ENCODE measurements at places on chromosomes 1 and 21.

DNA sequence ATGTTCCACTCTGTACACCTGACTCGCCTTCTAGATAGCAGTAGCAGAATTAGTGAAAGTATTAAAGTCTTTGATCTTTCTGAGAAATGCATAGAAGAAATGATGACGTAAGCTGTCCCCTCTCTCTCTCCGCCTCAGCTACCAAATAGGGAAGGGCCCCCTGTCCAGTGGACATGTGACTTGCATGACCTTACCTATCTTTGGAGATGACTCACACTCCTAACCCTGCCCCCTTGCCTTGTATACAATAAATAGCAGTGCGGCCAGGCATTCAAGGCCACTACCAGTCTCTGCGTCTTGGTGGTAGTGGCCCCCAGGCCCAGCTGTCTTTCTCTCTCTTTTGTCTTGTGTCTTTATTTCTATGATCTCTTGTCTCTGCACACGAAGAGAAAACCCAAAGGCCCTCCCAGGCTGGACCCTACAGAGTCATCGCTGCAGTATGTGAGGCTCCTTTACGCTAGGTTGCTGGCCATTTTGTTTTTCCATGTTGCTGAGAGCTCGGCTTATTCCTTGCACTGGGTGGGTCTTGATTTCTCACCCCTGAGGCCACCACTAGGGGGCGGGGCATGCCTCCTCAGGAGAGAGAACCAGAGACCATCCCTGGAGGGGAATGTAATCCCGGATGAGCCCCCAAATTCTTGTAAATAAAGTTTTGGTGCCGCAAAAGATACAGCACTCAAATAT is 16.0 kb upstream of the ZBTB8B start:
- DNase-seq = no peak

DNA sequence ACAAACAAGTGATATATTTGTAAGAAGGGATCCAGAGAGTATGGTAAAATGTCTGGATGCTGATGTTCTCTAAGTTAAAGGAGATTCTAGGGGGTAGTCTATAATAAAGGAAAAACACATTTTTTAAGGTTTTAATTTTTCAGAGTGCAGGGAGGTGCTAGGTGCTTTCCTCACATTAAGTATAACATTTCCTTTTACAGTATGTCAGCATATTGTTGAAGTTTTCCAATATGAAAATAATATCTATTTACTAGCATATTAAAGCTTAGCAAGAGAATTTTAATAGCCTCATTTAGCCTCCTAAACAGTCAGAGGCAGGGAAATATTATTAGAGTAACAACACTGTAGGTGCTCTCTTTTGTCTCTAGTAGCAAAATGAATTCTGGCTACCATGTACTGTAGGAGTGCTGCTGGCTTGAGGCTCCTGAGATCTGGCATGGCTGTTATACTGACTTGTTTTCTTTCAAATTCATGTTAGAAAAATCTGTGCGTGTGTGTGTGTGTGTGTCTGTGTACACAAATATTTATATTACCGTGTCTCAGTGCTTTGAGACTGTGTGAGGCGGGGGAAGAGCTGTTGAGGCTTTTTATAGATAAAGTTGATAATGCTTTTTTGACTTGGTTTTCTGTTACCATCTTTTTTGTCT is 71.0 kb downstream of the POU2F1 start:
- no peak for DNase-seq

DNA sequence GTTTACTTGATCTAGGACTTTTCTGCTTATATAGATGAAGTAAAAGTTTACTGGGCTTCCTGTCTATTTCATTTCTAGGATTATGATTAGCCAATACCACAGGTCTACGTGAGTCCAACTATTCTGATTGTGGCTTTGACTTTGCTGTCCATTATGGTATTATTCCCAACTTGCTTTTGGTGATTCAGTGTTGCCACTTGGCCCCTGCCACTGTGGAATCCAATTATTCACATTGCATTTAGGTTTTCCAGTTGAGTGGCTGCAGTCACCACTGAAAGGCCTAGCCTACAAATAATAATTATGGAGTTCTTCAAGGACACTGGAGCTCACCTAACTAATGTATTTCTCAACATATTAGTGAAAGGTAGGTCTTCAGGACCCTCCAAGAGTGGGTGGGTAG is 574.3 kb upstream of the USP24 start:
- DNase-seq = no peak

DNA sequence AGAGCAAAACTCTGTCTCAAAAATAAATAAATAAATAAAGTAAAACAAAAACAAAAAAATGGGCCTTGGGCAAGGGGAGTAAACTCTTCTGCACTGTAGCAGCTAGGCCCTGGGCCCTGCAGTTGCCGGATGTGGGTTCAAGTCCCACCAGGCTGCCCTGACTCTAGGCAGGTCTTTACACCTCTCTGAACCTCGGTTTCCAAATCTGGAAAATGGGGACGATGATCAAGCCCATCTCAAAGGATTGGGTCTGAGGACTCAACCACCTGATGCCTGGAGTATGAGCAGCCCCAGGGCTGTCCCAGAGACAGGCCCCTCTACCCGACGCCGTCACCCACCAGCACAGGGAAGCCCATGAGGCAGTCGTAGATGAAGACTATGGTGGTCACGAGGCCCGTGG is 7.5 kb downstream of the GPR153 start:
- no peak for DNase-seq

DNA sequence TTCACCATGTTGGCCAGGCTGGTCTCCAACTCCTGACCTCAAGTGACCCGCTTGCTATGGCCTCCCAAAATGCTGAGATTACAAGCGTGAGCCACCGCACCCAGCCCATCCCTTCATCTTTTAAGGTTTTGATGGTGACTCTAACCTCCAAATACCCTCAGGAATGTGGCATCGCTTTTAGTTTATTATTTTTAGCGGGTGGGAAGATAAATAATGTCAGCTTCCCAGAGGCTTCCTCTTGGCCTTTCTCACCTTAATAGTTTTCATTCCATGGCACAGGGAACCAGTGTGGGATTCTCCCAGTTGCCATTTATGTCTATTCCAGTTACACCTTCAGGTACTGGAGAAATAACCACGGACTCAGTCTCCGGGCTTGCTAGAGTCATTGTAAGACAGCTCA is 92.1 kb upstream of the LRRN2 start:
- DNase-seq = no peak

GRCh38 chr1:203675596-203676347 is 49.1 kb downstream of the ATP2B4 start:
- no peak for DNase-seq

DNA sequence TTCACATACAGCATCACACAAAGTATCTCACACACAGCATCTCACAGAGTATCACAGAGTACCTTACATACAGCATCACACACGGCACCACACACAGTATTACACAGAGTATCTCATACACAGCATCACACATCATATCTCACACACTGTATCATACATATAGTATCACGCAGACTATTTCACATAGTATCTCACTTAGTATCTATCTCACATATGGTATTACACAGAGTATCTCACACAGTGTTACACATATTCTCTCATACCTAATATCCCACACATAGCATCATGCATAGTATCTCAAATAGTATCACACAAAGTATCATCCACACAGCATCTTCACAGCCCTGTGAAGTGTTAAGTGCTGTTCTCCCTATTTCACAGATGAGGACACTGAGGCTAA is 121.5 kb upstream of the RAB4A start:
- DNase-seq = no peak

GRCh38 chr1:62045574-62045973 is 149.1 kb upstream of the L1TD1 start:
- no peak for DNase-seq

- no peak for DNase-seq
Measured at GRCh38 chr1:41681331-41682098, 197.0 kb upstream of the EDN2 start.

- DNase-seq = no peak
Measured at GRCh38 chr1:231093156-231093922, 53.3 kb upstream of the FAM89A start.

DNA sequence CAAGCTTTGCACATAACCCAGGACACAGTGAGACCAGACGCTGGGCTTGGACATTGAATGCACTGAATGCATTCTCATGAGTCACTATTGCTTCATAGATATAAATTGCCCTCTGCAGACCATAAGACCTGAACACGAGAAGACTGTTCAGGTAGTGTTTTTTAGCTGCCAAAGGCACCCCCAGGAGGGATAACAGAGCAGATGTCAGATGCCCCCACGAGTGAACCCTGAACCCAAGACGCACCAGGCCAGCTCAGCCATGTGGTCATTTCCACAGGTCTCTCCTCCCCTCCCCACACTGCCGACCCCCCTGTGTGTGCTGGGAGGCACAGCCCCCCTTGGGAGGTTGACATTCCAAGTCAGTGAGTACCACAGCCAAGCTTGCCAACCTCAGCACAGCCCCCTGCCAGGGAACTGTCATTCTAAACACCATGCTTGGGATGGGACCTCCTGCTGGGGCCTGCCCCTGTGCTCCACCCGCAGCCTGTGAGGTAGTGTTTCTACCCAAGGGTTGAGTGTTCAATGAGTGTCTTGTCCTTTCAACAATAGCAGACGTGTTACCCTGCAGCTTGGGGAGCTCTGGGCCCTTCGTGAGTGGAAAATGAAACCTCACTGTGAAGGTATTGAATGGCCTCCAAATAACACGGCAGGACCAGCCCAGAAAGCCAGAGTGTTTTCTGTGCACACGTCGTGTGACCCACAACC is 68.2 kb downstream of the PSMG1 start:
- no peak for DNase-seq

GRCh38 chr1:240385985-240386978 is 225.7 kb downstream of the GREM2 start:
- DNase-seq = no peak

GRCh38 chr1:54010415-54011117 is 7.4 kb downstream of the LDLRAD1 start:
- DNase-seq = no peak

DNA sequence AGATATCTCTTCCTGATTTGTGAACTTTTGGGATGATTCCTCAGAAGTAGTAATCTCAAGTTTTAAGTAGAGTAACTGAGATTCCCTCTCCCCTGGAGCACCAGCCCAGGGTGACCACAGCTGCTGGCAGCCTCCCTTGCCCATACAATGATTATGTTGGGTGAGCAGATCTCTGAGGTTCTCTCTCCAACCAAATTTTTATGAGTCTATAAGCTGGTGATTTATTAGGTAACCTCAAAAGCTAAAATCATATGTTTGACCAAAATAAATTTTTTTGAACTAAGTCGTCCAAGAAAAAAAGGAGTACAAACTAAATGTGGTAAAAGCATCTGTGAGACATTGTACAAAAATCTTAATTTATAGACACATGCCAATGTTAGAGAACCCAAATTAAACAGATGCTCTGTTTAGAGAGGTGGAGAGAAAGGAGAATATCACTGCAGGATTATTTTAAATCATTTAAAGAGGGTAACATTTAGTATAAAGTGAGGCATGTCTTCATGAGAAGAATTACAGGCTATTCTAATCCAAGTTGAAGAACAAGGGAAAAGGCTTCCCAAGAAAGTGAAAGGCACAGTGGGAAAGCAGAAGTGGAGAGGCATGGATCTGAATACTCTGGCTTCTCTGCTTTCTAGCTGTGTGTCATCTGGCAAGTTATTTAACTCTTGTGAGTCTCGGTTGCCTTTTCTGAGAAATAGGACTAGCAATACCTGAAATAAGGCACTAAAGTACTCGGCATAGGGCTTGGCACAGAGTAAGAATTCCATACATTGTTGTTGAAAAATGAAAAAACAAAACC is 2.5 kb downstream of the AKNAD1 start:
- DNase-seq = no peak

DNA sequence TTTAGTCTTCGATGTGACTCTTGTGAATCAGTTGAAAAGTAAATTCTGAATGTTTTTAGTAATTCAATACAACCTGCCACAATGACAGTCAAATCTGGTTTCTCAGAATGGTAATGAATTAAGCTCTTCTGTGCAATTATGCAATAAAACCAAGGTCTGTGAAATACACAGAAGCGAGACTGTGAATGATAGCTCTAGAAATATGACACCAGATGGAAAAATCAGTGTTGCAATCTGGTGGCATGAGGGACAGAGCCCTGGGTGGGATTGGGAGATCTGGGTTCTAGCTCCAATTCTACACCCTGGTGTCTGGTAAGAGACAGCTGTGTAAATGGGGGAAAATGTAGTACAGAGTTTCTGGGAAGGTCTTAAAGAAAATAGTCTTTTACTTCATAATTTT is 586.4 kb upstream of the ZRANB2 start:
- DNase-seq = no peak

DNA sequence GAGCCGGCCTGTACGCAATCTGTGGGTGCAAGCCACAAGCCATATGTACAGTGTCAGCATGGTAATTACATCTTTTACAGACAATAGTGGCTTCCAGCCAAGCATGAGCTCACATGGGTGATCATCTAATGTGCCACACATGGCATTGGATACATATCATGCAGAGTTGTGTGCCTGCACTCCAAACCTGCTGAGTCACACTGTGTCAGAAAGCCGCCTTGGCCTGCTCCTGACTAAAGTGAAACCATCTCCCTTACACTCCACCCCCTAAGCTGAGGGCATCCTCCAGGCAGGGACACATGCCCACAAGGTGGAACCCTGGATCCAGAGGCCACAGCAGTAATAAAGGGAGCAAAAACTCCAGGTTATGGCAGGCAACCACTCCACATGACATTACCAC is 72.5 kb downstream of the KCNT2 start:
- no peak for DNase-seq

- no peak for DNase-seq
Measured at GRCh38 chr1:218570456-218570855, 225.3 kb downstream of the TGFB2 start.

GRCh38 chr1:53160924-53161378 is 18.5 kb upstream of the SLC1A7 start:
- no peak for DNase-seq

- no peak for DNase-seq
Measured at GRCh38 chr1:239337799-239338430, 48.5 kb upstream of the CHRM3 start.
